ENCODE measurements at places on chromosomes 4 and X.

DNA sequence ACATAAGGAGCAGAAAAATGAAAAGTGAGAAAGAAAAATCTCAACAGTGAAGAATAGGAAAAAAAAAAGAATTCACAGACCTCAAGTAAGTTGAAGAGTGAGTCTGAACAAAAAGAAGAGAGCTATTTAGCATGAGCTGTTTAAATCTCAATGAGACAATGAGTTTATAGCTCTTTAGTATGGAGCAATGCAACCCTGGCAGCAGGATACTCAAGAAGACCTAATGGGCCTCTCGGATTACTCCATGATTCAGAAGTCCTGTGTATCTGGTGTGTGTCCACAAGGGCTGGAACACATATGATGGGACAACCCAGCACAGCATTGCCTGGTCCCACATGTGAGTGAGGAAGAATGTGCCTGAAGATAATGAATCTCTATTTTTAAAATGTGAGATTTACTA, 563.1 kb upstream of the INTU start:
- DNase-seq: no peak

- no peak for DNase-seq
These were observed 8.3 kb downstream of the SEC24B start for GRCh38 chr4:109441862-109442458.

DNA sequence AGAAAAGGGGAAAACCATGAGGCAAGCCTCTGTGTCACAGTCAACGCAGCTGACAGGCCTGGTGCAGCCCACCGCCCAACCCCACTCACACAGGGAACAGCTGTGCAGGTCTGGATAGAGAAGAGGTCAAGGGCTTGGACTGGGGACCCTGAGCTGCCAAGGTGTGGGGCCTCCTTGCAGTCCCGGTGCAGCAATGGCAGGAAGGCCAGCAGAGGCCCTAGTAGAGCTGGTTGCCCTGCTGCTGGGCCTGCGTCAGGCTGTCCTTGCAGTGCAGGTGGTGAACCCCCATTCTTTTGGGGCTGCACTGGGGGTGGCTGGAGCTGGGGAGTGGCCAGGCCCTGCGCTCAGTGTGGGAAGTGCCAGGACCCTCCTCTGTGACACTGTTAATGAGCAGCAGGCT, 482.0 kb downstream of the SMARCA1 start:
- DNase-seq: no peak

DNA sequence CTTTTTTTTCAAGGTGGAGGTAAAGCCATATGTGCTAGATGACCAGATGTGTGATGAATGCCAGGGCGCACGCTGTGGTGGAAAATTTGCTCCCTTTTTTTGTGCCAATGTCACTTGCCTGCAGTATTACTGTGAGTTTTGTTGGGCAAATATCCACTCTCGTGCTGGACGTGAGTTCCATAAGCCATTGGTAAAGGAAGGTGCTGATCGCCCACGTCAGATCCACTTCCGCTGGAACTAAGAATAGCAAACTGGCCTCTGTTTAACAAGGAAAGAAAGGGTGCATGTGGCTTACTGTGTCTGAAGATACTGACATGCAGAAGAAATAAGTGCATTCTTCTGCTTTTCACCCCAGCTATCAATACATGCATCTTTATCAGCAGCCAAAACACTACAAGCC, 63.9 kb downstream of the CPEB2 start:
- no peak for DNase-seq

- no peak for DNase-seq
These were observed 229.0 kb downstream of the PABPC4L start for GRCh38 chr4:133972586-133972985.

DNA sequence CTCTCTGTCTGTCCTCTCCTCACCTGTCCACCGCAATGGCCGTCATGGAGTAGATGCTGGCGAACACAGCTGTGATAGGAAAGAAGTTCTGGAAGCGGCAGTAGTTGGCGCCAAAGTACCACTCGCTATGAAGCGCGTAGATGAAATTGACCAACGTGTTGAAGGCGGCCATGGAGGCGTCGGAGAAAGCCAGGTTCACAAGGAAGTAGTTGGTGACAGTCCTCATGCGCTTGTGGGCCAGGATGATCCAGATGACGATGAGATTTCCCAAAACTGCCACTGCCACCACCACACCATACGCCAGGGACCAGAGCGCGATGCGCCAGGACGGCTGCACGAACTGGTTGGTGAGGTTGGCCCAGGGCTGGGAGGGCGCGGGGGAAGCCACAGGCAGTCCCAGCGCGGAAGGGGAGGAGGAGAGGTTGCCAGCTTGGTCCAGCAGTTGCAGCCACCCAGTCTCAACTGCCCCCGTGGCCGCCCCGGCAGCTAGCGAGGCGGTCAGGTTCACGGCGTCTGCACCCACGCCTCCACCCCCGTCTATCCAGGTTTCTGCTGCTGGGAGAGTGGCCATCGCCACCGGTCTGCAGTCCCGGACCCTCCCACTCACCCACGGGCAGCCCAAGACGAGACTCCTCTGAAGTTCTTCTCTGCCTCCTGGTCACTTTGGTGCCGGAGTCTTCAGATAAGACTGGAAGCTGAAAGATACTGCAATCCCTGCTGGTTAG, 518 bp downstream of the TACR3 start:
- no peak for DNase-seq

DNA sequence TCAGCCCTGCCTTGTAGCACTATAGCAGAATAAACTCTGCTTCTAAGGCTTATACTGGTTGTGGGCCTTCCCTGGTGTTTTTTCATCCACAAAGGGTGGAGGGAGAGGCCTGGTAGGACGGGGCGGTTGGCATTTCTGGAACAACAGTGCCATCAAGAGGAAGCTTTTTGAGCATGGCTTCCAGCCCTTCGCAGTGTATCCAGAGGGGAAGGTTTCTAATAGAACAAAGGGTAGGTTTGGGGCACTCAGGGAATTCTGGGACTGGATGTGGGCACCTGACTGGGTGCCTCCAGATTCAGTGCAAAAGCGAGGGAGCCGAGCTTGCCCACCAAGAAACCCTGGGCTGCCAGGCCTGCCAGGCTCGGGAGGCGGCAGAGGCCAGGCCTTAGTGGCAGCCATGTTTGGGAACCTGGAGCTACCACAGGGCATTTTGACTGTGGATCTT, 229.6 kb upstream of the AGTR2 start:
- DNase-seq: peak; percentile 25

DNA sequence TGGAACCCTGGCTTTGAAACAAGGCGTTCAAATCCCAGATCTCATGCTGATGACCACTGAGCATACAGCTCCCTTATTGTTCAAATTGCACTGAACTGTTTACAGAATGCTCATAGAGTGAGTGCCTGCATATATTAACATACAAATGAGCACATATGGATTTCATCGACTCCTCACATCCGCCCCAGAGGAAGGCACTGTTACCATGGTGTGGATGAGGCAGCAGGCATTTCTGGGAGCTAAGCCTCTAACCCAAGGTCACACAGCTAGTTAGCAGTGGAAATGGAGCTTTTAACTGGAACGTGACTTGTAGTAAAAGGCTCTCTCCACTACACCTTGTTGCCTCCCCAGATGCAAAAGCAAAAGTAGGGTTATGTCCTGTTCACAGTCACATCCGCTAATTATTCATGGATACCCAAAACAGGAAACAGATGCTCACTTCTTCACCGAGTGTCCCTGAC, 289.7 kb downstream of the STK32B start:
- DNase-seq: no peak

- DNase-seq: no peak
These were observed 104.1 kb downstream of the ANOS1 start for GRCh38 chrX:8627796-8628195.

GRCh38 chr4:81786063-81786763, 314.5 kb upstream of the RASGEF1B start:
- no peak for DNase-seq

DNA sequence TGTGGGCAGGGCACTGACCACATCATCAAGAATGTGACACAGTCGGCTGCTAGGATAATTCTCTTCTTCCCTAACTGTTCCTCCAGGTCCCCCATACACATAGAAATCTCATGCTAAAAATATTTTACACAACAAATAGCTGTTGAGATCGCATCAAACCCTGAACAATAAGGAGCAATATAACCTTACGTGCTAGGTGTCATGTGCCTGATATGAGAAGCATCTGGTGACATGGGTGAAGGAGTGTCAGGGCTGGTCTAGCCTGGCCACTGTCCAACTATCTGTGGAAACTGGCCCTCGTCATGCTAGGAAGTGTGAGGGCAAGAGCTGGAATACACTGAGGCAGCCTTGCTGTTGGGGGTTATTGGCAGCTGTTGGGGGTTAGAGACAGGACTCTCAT, 167.3 kb upstream of the PGRMC2 start:
- no peak for DNase-seq

DNA sequence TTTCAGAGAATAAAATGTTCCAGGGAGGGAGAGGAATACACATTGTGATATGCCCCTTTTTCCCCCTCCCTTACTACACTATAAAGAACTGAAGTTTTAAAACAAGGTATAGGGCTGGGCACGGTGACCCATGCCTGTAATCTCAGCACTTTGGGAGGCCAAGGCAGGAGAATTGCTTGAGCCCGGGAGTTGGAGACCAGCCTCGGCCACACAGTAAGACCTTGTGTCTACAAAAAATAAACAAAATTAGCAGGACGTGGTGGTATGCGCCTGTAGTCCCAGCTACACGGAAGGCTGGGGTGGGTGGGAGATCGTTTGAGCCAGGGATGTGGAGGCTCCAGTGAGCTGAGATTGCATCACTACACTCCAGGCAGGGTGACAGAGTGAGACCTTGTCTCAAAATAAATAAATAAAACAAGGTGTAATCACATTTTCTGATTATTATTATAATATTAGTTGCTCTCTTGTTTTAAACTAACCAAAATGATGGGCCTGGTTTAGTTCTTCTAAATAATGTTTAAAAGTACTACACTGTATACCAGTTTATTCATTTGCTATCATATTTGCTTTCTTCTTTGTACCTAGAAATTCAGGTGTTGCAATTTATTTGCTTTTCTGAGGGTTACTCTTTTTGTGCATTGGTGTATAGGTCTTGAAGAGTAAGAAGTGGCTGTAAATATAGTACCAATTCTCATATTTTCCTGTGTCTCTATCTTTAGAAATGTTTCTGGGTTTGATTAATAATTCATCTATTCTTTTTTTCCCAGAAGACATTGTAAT, 8.8 kb downstream of the TBC1D8B start:
- DNase-seq: no peak
